Brain pericyte (primary cell): ENCODE measurements at places on chromosomes 6 and 20.

DNA sequence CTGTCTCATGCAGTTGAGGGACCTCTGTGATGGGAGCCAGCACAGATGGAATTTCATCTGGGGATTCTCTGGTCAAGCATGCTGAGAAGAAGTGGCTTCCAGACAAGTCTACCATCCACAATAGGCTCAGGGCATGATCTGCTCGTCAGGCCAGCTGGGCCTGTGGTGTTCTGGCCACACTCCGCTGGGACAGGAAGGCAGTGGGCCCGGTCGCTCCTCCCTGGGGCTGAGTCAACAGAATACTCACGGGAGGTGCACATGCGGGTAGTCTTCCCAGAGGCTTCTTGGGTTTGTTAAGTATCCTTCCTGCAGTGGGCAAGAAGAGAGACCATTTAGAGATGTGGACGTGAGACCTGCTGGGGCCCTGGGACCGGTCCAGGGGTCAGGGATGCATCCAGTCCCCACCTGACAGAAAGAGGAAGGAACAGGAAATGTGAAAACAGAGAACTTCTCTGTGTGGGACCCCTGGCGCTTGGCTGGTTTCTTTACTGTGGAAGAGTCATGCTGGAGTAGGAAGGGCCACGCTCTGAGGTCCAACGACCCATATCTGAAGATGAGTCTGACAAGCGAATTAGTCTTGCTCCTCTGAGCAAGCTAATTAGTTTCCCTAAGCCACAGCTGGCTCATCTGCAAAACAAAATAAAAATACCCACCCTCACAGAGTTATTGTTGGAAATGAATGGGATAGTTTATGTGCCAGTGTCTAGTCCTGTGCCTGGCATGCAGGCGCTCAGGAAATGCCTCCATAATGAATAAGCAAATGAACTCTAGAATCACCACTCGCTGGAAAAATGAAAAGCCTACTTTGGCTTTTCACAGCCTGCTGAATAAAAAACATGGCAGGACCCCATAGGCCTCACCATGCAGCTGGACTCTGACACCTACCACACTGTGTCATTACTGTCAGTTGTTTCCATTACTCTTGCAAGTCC lies 67.3 kb downstream of the TRAM2 start:
- peak; percentile 78 for DNase-seq

GRCh38 chr6:136676075-136676474 lies 116.2 kb downstream of the MAP3K5 start:
- DNase-seq: no peak

DNA sequence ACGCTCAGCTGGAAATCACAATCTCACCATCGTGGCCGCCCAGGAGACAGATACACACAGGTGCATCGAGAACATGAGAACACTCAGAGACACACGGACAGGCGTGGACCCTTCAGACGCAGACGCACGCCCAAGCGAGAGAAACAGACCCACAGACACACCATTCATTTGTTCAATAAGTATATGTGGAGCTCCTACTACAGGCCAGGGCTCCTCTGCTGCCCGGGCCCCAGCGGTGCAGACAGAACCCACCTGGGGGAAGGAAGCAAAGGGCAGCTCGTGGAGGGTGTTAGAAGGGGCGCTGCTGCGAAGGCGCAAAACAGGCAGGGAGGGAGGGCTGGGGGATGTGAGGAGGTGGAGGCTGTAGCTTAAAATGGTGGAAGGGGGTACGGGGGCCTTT lies 39.2 kb downstream of the SRC start:
- DNase-seq: no peak

- DNase-seq: no peak
Observed at GRCh38 chr6:52984247-52984646, 10.8 kb downstream of the GSTA4 start.

DNA sequence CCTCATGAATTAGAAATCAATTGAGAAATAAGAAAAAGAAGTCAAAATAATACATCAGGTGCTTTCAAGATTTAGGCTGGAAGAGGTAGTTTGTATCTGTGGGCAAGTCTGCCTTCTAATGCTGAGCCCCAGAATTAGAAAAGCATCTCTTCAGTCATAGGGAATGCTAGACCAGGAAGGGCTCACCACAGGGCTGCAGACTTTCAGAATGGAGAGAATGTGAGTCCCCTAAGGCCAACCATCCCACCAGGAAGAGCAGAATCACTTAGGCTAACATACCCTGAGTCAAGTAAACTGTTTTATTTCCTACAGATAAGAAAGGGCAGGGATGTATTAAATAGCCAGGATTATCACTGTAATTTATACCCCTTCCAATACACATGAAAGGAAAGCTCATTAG lies 510.2 kb downstream of the RNF144B start:
- DNase-seq: no peak

DNA sequence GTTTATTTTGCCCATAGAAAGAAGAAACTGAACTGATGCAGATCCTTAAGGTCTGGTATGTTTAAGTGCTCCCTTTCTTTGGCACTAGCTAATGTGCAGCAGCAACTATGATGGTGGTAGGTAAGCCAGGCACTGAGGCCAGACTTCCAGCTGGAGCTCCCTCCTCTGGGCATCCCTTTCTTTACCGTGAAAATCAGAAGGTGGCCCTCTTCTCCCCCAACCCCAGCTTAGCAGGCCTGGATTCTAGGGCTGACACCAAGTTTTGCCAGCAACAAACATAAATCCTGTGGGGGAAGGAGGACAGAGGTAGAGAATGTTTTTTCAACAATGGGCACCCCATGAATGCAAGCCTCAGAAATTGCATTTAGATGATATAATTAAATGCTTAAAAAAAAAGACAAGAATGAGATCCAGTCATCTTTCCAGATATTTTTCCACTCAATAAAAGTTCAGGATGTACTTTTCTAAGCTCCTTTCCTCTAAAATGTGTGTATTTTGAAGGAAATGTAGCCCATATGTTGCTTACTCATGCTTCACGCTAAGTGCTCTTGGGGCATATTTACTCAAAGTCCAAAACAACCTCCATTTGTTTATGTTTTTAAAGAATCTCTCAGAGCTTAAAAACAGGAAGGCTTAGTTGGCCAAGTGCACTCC lies 123.9 kb upstream of the NXT1 start:
- no peak for DNase-seq

GRCh38 chr20:58019027-58019849 lies 209.2 kb downstream of the ANKRD60 start:
- DNase-seq: no peak

DNA sequence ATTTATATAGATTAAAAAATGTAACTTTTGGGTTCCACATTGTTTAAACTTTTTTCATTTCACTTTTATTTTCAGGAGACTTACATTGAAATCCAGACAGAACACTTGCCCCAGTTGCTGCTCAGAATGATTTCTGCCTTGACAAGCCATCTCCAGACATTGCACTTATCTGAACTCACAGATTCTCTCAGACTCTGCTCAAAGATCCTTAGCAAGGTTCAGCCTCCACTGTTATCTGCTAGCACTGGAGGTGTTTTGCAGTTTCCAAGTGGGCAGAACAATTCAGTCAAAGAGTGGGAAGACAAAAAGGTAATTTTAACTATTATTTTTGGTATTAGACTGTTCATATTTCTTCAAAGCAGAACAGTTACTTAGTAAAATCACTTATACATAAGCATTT lies 58.0 kb downstream of the DOP1A start:
- no peak for DNase-seq

DNA sequence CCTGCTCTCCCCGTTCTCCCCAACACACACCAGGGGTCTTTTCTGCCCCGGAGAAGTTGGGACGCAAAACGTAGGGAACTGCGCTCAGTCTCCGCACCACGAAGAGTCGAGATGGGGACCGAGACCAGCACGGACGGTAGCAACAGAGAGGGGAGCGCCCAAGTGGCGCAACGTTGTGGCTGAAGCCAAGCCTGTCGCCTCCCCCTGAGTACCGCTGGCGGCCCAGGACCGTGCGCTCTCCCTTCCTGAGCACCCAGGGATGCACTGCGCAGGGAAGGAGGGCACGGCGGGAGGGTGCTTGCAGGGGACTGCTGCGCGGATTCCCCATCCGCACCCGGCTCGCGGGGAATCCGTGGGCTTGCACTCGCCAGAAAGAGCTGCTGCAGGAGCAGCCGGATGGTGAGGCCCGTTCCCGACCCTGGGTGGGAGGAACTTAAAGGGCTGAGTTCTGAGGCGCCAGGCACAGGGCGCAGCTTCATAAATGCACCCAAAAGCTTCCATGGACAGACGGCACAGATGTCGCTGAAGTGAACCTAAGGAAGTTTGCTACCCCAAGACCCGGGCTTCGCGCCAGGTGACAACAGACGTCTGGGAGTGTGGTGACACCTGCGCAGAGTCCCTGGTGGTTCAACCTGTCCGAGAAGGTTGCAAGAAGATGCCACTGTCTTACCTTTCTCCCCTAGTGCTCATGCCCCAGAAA lies 178.7 kb downstream of the TBXT start:
- no peak for DNase-seq

- no peak for DNase-seq
Observed at GRCh38 chr20:17856837-17857605, 111.6 kb downstream of the SNX5 start.

DNA sequence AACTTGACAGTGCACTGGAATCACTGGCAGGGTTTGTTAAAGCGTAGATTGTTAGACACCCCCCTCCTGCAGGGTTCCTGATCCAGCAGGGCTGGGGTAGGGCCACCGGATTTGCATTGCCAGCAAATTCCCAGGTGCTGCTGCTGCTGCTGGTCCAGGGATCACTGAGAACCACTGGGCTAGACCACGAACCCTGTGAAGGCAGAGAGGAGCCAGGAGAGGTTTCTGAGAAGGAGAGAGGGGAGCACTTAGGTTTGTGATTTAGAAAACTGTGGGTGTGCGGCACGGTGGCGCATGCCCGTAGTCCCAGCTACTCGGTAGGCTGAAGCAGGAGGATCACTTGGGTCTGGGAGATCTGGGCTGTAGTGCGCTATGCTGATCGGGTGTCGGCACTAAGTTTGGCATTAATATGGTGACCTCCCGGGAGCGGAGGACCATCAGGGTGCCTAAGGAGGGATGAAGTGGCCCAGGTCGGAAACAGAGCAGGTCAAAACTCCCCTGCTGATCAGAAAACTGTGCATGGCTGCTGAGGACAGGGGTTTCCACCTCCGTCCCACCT lies 53.6 kb upstream of the FAM83D start:
- DNase-seq: no peak

- no peak for DNase-seq
Observed at GRCh38 chr20:3471397-3472021, 691 bp downstream of the ATRN start.

DNA sequence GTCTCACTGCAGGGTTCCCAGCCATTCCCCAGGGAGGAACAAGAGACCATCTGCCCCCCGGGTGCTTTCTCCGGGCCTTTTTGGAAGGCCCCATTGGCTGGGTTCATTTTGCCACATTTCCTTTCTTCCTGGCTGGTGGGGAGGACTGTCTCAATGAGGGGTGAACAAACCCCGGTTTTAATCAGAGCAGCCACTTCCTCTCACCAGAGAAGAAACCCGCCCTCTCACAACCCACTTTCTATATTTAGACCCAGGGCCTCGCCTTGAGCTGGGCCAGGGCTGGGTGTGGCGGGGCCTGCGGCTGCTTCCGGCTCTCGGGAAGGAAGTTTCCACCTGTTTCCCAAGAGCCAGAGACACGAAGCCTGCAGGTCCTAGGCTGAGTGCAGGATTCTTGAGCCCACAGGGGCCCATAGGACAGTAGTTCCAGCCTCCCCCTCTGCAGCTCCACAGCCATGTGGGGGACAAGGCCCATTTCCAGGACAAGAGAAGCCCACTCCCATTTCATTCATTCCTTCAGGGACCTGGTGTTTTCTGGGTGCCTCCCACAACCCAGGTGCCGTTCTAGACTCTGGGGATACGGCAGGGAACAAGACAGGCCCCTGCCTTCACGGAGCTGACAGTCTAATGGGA lies 41.8 kb downstream of the RBM38 start:
- DNase-seq: no peak

DNA sequence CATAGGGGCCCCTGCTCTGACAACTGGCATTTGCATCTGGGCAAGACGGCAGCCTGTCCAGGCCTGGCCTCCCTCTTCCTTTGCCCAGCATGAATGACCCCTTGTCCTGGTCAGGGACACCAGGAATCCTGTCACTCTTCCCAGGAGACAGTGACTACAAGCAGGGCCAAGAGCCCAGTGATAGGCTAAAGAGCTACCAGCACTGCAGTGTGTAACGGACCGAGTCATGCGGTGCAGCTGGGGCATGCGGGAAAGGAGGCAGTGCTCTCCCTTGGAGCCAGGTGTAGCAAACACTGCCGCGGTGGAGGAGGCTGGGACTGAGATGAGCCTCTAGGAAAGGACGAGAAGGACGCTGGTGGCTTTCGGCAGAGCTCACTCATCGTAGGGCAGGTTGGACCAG lies 38.7 kb upstream of the DSP start:
- no peak for DNase-seq

DNA sequence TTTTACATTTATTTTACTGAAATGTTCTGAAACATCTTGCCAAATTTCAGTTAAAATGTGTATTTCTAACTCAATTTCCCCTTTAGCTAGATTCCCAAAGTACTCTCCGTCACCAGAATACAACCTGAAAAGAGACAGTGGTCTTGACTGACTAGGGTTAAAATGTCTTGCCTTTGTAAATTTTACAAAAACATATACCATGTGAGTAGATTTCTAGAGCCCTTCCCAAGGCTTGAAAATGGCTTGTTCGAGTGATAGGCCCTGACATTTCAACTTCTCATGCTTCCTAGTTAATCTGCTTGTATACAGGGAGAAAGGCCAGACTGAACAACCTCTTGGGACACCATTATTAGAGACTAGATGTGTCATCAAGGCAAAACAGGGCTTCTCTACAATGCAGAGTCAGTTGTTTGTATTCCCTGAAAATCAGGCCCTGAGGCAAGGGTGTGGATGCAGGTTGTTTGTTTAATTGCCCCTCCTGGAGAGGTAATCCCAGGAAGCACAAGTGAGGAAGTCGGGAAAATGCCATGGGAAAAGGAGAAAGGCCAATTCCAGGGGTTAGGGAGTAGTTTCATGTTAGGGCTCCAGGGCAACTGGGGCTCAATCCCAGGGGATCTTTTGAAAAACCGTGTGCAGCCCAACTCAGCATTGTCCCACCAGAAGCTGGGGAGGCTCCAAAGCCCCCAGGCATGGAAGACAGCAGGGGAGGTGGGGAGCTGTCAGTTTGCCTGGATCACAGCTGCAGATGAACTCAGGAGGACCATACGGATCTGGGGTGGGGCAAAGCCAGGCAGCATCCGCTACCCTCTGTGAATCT lies 11.6 kb upstream of the TFB1M start:
- DNase-seq: no peak

DNA sequence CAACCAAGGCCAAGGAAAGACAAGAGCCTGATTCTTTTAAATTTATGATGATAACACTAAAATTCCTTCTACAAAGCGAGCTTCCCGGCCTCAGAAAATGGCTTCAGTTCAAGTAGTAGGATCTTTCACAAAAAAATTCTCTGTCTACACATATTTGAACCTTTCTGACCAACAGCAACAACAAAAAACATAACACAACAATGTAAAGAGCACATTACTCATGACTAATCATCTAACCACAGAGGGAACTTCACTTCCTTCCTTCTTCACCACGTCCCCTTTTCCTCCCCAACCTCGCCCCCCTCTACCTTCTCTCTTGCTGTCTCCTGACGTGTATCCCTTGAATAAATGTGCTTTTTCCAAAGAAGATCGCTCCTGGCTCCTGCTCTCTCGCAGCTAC lies 228.2 kb downstream of the MYLK4 start:
- DNase-seq: no peak

- no peak for DNase-seq
Observed at GRCh38 chr20:35648836-35649235, 15.9 kb downstream of the CPNE1 start.

- DNase-seq: no peak
Observed at GRCh38 chr6:142030115-142030619, 102.6 kb upstream of the GJE1 start.
